WTC11 (cell line): ENCODE measurements at places on chromosomes 7 and 10. TPM values are rescaled to one million over a fixed set of nuclear protein-coding genes. Genes with fewer than 3 reads are reported as not detected.

- DNase-seq = no peak
- no peaks in the 10 kb centered on the region for H3K27me3 ChIP-seq
- no peak overlapping the region for H3K4me3 ChIP-seq
- H3K27ac ChIP-seq = no peak overlapping the region
These were observed 504.9 kb downstream of the GRID1 start for GRCh38 chr10:85861513-85862197.

- peaks cover 5% of the 10 kb centered on the region; the same call in 1 of the 2 replicates for H3K27me3 ChIP-seq
- H3K4me1 ChIP-seq = peaks cover 13% of the 10 kb centered on the region; the same call in 1 of the 2 replicates
- peaks cover 22% of the 10 kb centered on the region for H3K36me3 ChIP-seq
- no peak overlapping the region for H3K27ac ChIP-seq
- DNase-seq = no peak
- no peak overlapping the region for H3K4me3 ChIP-seq
These were observed 14.2 kb upstream of the PRF1 start for GRCh38 chr10:70616761-70617160.

DNA sequence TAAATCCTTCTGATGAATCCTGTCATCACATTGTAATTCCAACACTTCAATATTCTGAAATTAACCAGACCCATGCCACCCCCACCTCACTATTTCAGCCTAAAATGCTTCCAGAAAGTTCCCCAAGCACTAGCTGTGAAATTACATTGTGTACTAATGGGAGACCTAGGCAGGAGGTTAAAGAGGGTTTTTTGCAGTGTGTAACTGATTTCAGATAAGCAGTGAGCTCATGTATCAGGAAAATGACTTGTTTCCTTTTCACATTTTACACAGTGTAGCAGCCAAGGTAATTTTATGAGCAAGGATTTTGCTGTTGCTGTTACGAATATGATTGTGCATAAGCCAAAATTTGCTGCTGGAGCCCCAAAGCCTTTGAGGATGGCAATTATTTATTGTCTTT is 129.0 kb downstream of the INHBA start:
- DNase-seq = no peak
- no peaks in the 10 kb centered on the region for H3K27me3 ChIP-seq
- no peak overlapping the region for H3K27ac ChIP-seq
- peaks cover 18% of the 10 kb centered on the region for H3K4me1 ChIP-seq
- H3K36me3 ChIP-seq = no peaks in the 10 kb centered on the region
- H3K4me3 ChIP-seq = no peak overlapping the region

- H3K4me1 ChIP-seq = peaks cover 7% of the 10 kb centered on the region; the same call in 1 of the 2 replicates
- H3K36me3 ChIP-seq = no peaks in the 10 kb centered on the region
- DNase-seq = no peak
- no peak overlapping the region for H3K4me3 ChIP-seq
- no peaks in the 10 kb centered on the region for H3K27me3 ChIP-seq
- peak overlapping the region; percentile 88; the same call in 1 of the 2 replicates for H3K27ac ChIP-seq
These were observed 174.4 kb upstream of the KIAA1217 start for GRCh38 chr10:24034571-24034970.

DNA sequence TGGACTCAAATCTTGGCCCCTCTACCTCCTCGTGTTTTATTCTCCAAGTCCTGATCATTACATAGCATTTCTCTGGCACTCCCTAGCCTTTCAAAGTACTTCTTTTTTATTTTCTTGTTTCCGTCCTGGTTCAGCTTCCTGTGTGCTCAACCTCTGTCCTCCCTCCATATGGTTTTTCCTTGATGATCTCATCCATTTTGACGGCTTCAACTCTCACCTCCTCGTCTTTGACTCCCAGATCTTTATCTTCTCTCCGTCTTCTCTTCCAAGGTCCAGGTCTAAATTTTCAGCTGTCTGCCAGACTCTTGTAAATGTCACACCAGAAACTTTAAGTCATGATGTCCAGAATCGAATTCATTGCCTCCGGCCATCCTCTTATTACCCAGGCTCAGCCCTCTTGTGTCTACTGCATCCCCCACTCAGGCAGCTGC is 23.3 kb upstream of the GFRA1 start:
- H3K4me1 ChIP-seq = no peaks in the 10 kb centered on the region; the same call in 1 of the 2 replicates
- no peaks in the 10 kb centered on the region for H3K36me3 ChIP-seq
- no peak overlapping the region for H3K27ac ChIP-seq
- H3K27me3 ChIP-seq = no peaks in the 10 kb centered on the region

DNA sequence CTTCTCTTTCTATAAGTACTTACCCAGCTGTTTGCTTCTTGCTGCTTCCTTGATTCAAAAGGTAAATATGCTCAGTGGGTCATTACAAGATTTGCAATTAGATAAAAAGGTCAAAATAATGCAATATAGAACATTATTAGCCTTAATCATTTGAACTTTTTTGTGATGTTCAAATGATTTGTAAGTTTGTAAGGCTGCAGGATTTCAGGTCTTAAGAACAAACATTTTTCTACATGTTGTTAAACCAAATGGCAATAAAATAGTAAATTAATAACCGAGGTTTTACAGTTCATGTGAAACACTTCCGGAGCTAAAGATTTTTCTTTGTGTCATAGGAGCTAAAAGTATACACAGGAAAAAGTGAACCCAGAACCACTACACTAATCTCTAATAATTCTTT is 16.2 kb upstream of the SCIN start:
- no peak for DNase-seq
- no peaks in the 10 kb centered on the region for H3K27me3 ChIP-seq
- H3K27ac ChIP-seq = no peak overlapping the region
- H3K4me3 ChIP-seq = no peak overlapping the region
- peaks cover 4% of the 10 kb centered on the region for H3K36me3 ChIP-seq

GRCh38 chr10:88409236-88409635 is 173.9 kb downstream of the RNLS start:
- no peaks in the 10 kb centered on the region for H3K36me3 ChIP-seq
- no peak overlapping the region for H3K27ac ChIP-seq
- no peak overlapping the region for H3K4me3 ChIP-seq
- DNase-seq = no peak

- no peak overlapping the region for H3K4me3 ChIP-seq
- no peaks in the 10 kb centered on the region for H3K27me3 ChIP-seq
- DNase-seq = no peak
- H3K36me3 ChIP-seq = no peaks in the 10 kb centered on the region
- H3K27ac ChIP-seq = no peak overlapping the region
- peaks cover 9% of the 10 kb centered on the region for H3K4me1 ChIP-seq
These were observed 531.8 kb downstream of the NXPH1 start for GRCh38 chr7:8965177-8965576.

DNA sequence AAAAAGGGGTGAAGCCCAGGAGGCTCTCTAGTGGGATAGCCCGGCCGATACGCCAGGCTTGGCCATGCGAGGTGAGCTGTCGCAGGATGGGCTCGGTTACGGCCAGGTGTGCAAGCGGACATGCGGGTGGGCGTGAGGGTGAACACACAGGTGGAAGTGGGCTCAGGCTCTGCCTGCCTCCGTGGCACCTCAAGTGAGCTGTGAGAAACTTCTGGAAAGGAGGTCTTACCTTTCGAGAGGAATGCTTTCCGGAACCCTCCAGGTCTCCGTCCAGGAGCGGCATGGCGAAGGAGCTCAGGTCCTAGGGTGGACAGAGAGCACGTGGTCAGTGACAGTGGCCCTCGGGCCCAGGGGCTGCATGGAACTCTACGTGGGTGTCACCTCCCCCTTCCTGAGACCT is 90.7 kb downstream of the PRKAG2 start:
- H3K4me3 ChIP-seq = no peak overlapping the region
- no peaks in the 10 kb centered on the region for H3K4me1 ChIP-seq
- H3K27ac ChIP-seq = no peak overlapping the region
- H3K36me3 ChIP-seq = no peaks in the 10 kb centered on the region
- DNase-seq = no peak

DNA sequence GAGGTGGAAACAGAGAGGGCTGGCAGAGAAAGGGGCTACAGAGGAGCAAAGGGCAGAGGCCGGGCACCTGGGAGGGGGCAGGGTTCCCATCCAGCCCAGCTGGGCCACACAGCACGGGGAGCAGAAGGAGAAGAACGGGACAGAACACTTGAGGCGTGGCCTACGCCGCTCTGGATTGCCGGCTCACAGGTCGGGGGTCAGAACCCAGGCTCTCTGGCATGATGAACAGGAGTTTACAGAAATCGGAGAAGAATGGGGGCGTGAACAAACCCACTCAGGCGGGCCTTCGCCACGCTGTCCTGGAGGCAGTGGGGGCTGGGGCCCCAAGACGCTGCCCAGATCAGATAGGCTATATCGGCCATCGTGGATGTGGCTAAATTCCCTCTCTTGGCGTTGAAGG is 362.2 kb upstream of the SHH start:
- peaks cover 30% of the 10 kb centered on the region for H3K36me3 ChIP-seq
- H3K27me3 ChIP-seq = peaks cover 2% of the 10 kb centered on the region; the same call in 1 of the 2 replicates
- no peaks in the 10 kb centered on the region for H3K4me1 ChIP-seq
- H3K4me3 ChIP-seq = no peak overlapping the region
- DNase-seq = no peak
- H3K27ac ChIP-seq = no peak overlapping the region

Gene LHFPL3
- total RNA-seq = 0.34 to 0.83 TPM in 2 of 3 replicates, not detected in the other

Gene GLI3
- total RNA-seq = 41.0 to 46.2 TPM (median 42.1 TPM) in 3 replicates

Gene TMEM140
- 0.11 to 0.14 TPM in 2 of 3 replicates, not detected in the other for total RNA-seq

Gene TOMM7
- total RNA-seq = 500 to 506 TPM (median 502 TPM) in 3 replicates

Gene ADAM12
- 0.22 to 0.46 TPM (median 0.34 TPM) in 3 replicates for total RNA-seq
